ENCODE measurements at places on chromosomes 2 and 18.

GRCh38 chr18:59228351-59228750 lies 8.4 kb downstream of the GRP start:
- no peak for DNase-seq

DNA sequence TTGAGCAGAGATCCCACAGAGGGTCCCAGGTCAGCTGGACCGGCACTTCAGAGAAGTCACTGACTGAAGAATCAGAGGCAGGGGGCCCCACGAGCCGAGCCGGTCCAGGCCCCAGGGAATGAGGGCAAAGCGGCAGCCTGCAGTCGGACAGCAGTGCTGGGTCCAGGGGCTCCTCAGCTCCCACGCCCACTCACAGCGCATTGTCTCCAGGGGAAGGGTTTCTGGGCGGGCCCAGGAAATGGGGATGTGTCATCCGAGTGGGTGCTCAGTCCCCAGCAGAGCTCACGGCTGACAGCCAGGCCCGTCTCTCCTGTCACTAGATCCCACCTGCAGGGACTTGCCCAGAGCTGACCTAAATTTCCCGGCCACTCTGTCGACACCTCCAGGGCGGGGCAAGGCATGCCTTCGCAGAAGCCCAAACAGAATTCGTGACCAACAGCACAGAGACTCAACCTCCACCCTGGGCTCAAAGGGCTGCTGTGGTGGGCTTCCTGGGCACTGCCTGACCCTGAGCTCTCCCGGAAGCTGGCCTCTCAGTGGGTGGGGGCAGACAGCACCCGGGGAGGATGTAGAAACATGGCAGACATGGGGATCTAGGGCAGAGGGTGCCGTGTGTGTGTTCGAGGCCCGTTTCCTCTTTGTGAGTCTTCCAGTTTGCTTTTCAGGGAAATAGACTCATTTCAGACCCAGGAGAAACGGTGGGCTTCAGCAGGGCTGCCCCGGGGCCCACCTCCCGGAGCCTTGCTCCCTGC lies 42.1 kb upstream of the TAF1B start:
- DNase-seq = no peak

GRCh38 chr2:189474526-189474925 lies 33.3 kb downstream of the WDR75 start:
- DNase-seq = no peak

DNA sequence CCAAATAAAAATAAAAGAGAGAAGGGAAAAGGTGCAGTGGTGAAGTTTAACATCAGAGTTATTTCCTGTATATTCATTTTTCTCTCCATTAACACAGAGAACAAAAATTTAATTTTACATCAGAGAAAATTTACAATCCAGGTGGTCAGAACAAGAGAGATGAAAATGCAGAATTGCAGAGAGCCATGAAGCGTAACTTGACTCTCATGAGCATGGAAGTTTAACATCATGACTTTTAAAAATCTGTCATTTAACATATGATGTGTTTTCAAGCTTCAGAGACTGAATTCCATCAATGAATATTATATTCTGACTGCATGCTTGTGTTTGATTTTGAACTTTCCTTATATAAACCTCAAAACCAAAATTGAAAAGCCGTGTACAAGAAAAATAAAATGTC lies 79.3 kb upstream of the ZNF397 start:
- DNase-seq = no peak

- no peak for DNase-seq
These were observed 181.2 kb downstream of the FAM124B start for GRCh38 chr2:224220586-224221255.
